ENCODE measurements at places on chromosomes 7 and 10.

DNA sequence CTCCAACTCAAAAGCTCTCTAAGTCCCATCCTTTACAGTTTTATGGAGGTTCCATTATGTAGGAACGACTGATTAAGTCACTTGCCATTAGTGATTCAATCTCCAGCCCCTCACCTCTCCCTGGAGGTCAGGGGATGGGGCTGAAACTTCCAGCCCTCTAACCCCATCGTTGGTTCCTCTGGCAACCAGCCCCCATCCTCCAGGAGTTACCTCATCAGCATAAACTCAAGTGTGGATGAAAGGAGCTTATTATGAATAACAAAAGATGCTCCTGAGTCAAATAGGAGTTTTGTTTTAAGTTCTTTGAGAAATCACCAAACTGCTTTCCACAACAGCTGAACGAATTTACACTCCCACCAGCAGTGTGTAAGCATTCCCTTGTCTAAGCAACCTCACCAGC lies 494.3 kb upstream of the AUTS2 start:
- no peak for DNase-seq

GRCh38 chr10:132395704-132396493 lies 1.1 kb upstream of the PWWP2B start:
- DNase-seq = no peak

GRCh38 chr10:48611133-48611532 lies 6.3 kb upstream of the ARHGAP22 start:
- DNase-seq = no peak

DNA sequence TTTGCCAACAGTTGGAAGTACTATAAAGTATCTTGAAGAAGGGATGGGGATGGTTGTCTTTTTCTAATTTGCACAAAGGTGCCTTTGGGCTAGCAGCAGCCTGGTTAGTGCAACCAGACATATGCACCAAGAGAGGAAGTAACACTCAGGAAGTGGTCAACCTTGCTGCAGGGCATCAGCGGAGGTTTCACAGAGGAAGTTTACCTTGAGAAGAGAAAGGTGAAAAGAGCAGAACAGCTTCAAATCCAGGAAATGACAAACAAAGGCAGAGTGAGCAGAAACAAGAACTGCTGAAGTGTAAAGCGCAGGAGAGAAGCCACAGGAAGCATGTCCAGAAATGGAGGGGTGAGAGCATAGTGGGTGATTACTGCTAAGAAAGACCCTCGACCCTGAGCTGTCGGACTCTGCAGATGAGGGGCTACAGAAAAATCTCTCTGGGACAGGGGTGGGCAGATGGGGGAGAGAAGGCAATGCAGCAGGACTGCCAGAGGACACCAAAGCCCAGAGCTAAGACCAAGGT lies 66.9 kb downstream of the STK17A start:
- DNase-seq = peak; percentile 83

- DNase-seq = no peak
These were observed 4.4 kb upstream of the MPP7 start for GRCh38 chr10:28307267-28307666.
